ENCODE measurements at places on chromosomes 2 and 18. TPM values are rescaled to one million over a fixed set of nuclear protein-coding genes. Genes with fewer than 3 reads are reported as not detected.

Gene CXCR1
- 0.13 TPM for total RNA-seq

Gene SIX2
- total RNA-seq = under 0.01 TPM

DNA sequence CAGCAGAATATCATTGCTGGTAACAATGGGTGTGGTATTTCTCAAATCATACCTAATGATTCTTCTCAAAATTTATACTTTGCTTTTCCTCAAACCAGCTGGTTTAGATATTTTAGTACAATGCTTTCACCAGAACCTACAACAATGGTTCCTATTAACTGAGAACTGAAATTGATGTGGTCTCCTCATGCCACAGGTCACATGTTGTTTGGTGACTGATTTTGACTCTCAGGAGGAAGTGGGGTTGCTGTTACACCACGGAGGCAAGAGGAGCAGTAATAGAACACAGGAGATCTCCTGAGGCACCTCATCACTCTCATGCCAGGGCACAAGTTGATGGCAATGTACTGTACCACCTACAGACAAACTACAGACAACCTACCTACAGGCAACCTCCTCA is 3.0 kb upstream of the CEP68 start:
- no peak for DNase-seq

DNA sequence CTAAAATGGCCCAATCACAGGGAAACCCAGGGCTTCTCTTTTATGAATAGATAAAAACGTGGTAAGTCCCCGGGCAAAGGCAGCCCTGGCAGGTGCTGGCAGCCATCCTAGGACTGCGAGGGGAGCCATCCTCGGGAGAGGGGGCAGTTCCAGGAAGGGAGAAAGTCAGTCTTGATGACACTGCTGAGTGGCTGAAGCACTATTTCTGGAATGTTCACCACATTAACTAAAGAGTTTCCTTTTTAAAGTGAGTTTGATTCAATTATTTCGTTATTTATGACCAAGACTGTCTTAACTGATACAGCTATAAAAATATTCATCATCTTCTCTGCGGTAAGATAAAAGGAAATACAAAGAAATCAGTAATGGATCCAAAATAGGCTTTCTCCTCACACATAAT is 20.4 kb downstream of the TTR start:
- no peak for DNase-seq

DNA sequence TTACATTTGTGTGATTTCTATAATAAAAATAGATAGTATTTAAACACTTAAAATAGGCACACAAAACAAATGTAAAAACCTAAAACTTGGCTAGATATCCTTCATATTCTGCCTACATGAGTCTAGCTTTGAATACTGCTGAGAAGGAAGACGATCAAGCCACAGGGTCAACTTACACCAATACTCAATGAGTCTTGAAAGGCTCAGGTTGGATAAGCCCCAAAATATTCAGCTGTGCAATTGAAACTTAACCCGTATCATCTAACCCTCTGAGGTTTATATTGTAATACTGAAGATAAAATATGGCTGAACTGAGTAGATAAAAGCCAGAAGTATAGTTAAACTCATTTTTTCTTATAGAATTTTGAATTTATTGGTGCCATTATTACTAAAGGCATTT is 313.0 kb upstream of the NRXN1 start:
- DNase-seq = no peak

Gene SPEG
- 141 TPM for total RNA-seq

- no peak for DNase-seq
Observed at GRCh38 chr2:120442923-120443571, 97.1 kb downstream of the INHBB start.

GRCh38 chr2:175579646-175580045 is 398.1 kb upstream of the ATP5MC3 start:
- DNase-seq = no peak

Gene MYL1
- not detected for total RNA-seq

Gene CD226
- 0.17 TPM for total RNA-seq

DNA sequence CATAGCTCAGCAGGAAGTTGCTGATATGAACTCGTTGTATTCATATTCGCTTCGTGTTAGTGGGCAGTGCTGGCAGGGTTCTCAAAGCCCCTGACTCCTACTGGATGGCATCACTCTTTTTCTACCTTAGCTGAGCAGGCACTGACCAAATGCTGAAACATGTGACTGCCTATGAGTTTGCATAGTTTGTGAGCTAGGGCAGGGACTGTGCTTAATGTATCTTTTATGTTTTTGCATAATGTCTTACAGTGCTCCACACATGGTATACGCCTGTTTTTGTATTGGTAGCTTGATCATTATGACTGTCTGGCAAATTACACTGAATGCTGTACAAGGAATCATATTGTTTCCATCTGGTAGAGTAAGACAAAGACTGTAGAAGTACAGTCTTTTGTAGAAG is 305.3 kb downstream of the PARD3B start:
- DNase-seq = no peak

- peak; percentile 89 for DNase-seq
Observed at GRCh38 chr2:60450488-60450887, 103.0 kb downstream of the BCL11A start.

DNA sequence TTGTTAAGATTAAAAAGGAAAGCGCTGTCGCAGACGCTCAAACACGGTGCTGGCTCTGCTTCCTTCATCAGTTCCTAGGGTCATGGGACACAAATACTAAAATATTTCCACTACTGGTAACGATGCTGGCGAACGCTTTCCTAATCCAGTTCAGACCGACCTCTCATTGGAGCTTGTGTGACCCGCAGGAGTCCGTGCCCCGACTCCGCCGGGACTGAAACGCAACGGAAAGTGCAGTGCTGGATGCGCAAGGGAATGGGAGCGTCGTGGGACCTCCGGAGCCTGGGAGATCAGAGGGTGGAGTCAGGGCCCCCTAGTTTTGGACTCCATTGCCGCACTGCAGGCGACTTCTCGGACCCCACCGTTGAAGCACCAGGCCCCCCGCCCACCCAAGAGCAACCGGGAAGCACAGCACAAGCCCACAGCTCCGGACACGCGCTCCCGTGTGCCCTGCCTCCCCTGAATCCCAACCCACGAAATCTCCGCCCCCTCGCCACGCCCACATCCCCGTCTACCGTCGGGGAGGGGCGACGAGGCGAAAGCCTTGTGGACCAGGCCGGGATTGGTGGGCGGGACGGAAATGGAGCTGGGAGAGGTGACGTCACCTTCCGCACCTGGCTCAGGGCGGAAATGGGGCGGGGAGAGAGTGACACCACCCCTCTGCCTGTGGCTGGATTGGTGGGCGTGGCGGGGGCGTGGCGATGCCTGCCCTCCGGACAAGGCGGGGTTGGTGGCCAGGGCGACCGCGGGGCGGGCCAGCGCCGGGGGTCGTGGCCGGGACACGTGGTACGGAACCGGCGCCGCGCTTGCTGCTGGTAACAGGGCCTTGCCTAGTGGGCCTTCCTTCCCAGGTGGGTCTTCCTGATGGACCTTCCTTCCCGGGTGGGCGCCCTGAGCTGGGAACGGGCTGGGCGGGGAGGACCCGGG is at the start of gene CNDP2:
Gene CNDP2 (plus strand): TSS at position 783 of the 927 bp plus-strand sequence. CDS start 3,611 bp downstream, outside the sequence.
- DNase-seq = peak; percentile 100

DNA sequence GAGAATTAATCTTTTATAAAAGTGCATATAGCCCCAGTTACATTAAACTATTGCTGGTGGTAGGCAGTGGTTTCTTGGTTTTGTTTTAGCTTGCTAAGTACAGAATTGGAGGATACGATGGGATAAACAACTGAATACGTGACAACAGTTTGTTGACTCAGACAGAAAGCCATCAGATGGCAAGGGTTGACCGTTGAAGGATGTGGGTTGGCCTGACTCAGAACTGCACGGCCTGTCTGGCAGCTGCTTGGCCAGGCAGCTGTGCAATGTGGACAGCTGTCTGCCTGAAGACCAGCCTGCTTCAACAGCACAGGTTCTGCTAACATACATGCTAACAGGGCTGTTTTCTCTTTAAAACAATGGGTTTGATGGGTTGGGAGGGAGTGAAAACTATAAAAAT is 46.6 kb downstream of the PRKRA start:
- no peak for DNase-seq

Gene FNDC4
- 10.9 TPM for total RNA-seq

GRCh38 chr2:85680707-85681371 is 12.8 kb upstream of the SFTPB start:
- no peak for DNase-seq

Gene GCKR
- not detected for total RNA-seq

GRCh38 chr2:3242747-3243369 is 134.8 kb downstream of the EIPR1 start:
- DNase-seq = no peak

- DNase-seq = no peak
Observed at GRCh38 chr2:144448389-144449027, 71.4 kb downstream of the ZEB2 start.

DNA sequence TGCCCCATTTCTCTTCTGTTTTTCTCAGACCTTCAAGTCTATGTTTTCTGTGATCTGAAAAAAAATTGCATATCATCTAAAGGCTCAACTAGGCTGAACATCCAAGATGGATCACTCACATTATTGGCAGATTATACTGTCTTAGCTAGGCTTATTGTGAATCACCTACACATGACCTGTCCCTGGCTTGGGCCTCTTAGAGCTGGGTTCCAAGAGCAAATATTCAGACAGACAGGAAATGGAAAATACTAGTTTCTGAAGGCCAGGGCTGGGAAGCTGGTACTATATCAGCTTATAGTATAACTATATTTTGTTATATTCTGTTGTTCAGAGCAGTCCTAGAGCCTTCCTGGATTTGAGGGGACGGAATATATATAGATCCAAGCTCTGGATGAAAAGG is 90.3 kb downstream of the PIK3C3 start:
- no peak for DNase-seq

Gene RIT2
- not detected for total RNA-seq

- no peak for DNase-seq
Observed at GRCh38 chr2:32918774-32919173, 28.0 kb upstream of the LTBP1 start.

Measured in esophagus muscularis mucosa (tissue), 4 donors.